ENCODE measurements at places on chromosomes 13 and 19.

- DNase-seq, result peak; percentile 26
These were observed 45.8 kb downstream of the TNFSF13B start for GRCh38 chr13:108315273-108315672.

DNA sequence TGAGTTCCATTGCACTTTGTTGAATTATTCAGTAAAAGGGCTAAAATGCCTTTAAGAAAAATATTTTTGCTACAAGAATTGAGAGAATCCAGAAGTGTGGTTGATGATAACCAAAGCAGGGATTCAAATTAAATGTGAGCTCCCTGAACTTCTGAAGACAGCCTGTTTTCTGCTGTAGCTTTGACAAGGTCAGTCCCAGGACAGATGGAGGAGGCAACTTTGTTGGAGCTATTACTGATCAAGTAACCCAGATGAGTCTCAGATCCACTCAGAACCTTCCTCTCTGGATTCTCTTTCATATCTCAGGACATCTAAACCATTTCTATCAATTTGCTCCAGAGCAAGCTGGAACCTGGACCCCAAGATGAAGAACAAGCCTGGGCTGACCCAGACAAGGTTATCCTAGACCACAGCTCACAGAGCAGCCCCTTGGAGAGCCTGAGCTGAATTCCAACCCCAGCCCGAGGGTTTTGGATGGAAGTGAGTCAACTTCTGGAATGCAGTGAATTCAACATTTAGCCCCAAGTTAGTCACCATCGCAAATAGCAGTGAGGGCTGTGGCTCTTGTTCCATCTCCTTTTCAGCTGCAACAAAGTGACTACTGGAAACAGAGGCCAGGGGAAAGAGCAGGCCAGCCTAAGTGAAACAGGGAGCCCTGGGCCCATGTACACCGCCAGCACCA, 137.8 kb upstream of the TSC22D1 start:
- no peak for DNase-seq

DNA sequence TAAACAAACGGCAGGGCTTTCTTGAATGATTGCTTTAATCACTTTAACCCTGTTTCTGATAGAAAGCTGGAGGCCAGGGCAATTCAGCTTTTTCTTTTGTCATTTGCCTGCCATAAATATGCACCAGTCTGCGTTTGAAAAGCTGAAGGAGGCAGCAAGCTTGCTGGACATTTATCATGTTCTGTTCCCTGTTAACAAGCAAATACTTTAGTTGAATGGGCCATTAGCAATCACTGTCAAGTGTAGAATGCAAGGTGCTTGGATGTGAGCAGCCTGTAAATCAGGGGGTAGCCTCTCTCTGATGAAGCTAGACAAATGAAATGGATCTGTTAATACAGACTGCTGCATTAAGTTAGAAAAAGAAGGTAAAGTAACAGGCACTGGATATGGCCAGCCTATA, 7.6 kb downstream of the EFNB2 start:
- no peak for DNase-seq

DNA sequence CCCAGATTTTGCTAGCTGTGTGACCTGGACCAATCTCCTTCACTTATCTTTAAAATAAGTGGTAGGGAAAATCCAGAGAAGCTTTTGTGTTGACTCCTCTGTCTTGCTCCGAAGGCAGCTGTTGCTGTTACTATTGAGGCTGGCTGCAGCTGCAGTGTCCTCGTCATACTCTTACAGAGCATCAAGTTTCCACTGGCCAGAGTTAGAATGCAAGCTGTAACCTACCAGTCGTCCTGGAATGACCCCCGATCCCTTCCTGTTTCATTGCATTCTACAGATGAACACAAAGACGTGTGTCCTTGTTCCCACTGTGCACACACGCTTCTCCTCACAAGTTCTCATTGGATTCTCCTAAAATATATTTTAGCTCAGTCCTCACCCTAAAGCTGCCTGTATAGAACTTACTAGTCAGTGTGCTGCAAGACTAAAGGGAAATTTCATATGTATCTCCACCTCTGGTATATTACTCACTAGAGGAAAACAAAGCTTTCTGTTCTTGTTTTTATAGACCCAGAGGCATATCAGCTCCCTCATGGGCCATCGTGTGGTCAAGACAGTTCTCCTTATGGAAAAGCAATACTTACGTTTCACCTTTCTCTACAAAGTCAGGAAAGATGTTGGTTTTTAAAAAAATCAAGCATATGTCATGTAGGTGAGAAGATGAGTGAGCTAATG, 589.8 kb downstream of the LMO7 start:
- no peak for DNase-seq

DNA sequence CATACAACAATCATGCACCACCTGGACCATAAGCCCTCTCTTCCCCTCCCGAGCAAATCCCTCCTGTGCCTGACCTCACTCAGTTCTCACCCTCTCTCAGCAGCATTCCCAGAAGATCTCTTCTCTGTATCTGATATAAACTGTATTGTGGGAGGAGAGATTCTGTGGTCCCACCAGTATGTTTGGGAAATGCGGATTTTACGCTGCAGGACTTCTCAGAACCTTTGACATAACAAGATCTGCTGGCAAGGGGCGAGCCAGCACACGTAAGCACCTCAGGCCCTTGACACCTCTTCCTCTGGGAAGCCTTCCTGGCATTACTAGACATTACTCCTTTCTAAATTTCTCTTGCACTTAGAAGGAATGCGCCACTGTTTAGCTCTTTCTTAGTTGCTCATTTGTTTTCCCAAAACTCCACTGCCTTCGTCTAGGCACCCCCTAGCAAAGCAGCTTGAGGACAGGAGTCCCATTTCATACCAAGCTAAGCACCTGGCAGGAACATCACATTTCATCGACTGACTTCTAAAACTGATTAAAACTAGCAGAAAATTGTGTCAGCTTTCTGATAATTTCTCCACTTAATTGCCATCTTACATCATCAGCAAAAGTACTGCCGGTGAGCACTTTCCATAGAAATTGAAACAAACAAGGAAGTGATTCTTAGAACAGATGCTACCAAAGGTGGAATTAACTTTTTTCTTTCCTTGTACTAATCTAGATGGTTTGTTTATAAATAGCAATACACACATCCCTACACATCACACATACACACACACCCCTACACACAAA, 63.2 kb downstream of the CCDC70 start:
- no peak for DNase-seq

- no peak for DNase-seq
These were observed 68.6 kb downstream of the SPACA7 start for GRCh38 chr13:112444416-112445399.

GRCh38 chr19:4575267-4576015, 16.0 kb upstream of the SEMA6B start:
- no peak for DNase-seq

- DNase-seq, result no peak
These were observed 437 bp downstream of the SUCLA2 start for GRCh38 chr13:48000559-48001113.

DNA sequence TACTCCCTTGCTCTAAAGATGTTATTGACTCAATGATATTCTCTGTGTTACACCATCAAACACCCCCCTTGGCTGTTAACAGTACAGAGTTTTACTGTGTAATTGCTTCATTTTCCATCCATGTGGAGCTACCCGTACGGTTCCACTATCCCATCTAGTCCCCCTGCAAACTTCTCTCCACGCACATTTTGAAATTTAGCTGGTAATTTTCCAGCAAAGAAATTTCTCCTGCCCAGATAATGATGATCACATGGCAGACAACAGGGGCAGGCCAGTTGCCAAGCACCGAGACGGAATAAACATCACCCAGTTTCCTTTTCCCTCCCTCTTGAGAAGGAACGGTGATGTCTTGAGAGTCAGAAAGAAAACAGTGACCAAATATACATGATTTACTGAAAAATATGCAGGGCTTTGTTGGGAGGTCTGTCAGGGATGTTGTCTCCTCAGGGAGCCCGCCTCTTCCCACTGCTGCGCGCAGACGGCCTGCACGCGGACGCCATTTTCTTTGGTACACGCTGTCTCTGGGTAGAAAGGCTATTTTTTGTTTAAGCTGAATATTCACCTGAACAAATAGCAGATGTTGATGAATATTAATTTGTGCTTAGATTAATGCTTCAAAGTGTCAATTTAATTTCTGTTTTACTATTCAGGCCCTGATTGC, 109.9 kb downstream of the OLFM4 start:
- no peak for DNase-seq

DNA sequence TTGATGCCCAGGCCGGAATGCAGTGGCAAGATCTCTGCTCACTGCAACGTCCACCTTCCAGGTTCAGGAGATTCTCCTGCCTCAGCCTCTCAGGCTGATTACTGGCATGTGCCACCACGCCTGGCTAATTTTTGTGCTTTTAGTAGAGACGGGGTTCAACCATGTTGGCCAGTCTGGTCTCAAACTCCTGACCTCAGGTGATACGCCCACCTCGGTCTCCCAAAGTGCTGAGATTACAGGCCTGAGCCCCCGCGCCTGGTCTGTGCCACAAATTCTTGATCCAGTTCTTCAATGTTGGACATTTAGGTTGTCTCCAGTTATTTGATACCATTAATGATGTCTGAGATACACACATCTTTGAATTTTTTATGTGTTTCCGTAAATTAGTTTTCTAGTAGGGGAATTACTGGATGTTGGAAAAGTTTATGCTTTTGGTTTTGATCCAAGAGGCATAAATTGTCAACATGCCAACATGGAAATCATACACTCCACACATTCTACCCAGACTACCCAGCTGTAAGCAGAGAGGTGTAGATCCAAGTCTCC, 525 bp upstream of the COG3 start:
- DNase-seq, result no peak

GRCh38 chr13:66887088-66887487, 343.0 kb downstream of the PCDH9 start:
- peak; percentile 49 for DNase-seq

GRCh38 chr13:80371840-80372509, 31.0 kb upstream of the SPRY2 start:
- no peak for DNase-seq

- no peak for DNase-seq
These were observed 9.0 kb downstream of the ABHD8 start for GRCh38 chr19:17294051-17294891.
